Right lung (tissue), 10 donors: ENCODE measurements at places on chromosomes 2 and 18. TPM values are rescaled to one million over a fixed set of nuclear protein-coding genes. Genes with fewer than 3 reads are reported as not detected.

Gene IL36B
- not detected for polyA plus RNA-seq

- no peak for DNase-seq
Measured at GRCh38 chr2:113260991-113261390, 17.7 kb downstream of the PAX8 start.

- no peak for DNase-seq
Measured at GRCh38 chr2:70797506-70797905, 7.1 kb upstream of the FIGLA start.

DNA sequence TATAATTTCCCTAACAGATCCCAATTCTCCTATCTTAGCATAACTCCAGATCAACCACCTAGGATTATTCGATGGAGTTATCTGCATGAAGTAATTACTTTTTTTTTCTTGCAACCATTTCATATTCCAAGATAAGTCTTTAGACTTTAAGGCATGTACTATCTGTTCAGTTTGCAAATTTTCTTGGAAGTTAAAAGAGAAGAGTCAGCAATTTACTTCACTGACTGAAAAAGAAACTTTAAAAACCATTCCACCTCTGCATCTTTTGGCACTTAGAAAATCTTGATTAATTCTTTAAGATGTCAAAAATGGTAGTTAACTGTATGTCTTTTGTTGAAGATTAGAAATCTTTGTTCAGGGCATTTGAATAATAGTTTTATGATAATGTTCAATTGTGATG lies 830.5 kb upstream of the KLHL29 start:
- DNase-seq, result no peak

DNA sequence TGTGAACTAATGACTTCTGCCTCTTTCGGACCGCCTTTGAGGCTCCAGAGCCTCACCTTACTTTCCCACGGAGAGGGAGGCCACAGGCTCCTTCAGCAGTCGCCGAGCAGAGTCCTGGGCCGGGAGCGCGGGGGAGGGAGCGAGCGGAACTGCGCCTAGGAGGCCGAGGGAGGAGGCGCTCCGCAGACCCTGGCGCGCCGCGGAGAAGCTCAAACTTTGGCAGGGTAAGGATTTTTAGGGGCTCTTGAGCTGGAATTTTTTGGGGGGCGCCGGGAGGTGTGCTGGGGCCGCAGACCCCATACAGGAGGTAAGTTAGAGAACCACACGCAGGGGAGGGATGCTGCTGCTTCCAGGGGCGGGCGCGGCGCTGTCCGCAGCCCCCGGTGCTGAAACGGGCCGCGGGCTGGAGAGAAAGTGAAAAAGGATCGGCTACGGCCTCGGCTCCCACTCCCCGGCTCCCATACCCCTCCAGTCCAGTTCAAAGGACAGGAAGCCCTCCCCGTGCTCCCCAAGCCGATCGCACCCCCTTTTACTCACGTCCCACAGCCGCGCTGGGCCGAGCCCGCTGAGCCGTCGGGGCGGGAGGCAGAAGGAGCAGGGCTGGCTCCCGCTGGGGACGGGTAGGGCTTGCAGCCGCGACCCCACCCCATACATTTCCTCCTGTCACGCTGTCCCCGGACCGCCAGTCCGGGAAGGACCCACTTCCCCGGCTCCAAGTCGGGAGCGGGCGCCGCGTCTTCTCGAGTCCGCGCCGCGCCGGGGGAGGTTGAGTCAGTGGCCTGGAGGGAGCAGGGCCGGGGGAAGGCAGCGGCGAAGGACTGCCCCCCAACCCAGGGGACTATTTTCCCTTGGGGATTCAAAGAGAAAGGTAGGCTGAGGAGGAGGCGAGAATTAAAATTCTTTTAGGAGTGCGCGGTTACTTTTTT lies at the start of gene CNGA3:
Gene CNGA3 (plus strand): TSS at position 146 of the 926 bp plus-strand sequence. CDS start 23,520 bp downstream, outside the sequence.
- peak; percentile 31 for DNase-seq

GRCh38 chr18:76823587-76824011 lies 1.2 kb downstream of the ZNF236 start:
- DNase-seq, result peak; percentile 45

DNA sequence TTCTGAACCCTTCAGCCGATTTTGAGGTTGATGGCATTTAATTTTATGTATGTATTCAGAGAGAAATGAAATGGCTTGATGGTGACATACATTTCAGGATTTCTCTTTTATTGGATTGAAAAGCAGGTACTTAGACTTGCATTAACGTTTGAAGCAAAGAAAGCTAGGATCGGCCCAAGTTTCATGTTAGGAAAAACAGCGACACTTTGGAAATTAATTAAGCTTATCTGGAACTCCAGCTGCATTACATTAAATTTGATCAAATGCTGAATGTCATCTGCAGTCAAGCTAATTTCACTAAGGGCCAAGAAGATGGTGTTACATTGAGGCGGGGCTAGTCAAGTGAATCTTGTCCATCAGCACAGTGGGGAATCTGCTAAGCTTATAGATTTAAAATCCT lies 441.8 kb downstream of the IRS1 start:
- DNase-seq, result no peak

Gene FASTKD1
- polyA plus RNA-seq, result 33.7 TPM

Gene C1D
- 46.8 TPM for polyA plus RNA-seq

- DNase-seq, result no peak
Measured at GRCh38 chr18:47558110-47558750, 306.8 kb upstream of the SKOR2 start.

Gene SH3BP4
- polyA plus RNA-seq, result 30.0 TPM

Gene GPR55
- polyA plus RNA-seq, result 0.10 TPM

GRCh38 chr2:202693503-202693902 lies 58.7 kb downstream of the FAM117B start:
- no peak for DNase-seq

GRCh38 chr2:150880986-150881385 lies 380.7 kb downstream of the RBM43 start:
- DNase-seq, result no peak

Gene AKAIN1
- polyA plus RNA-seq, result not detected

GRCh38 chr2:51079945-51080344 lies 48.0 kb upstream of the NRXN1 start:
- DNase-seq, result no peak

DNA sequence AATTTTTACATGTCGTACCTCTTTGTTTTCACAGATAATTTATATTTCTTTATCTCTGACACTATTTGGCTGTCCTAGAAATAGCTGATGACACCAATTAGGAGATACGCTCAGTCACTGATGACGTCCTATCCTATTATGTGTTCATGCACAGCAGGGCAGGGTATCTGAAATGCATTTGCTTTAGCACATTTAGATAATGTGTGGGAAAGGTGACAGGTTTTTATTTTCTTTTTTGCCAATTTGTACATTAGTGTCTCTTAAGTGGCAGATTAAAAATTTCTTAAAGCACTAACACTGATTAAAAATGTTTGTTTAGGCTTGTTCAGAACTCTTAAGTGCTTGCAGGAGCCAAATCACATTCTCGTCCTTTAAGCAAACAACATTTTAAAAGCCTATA lies 39.7 kb downstream of the CDC42EP3 start:
- no peak for DNase-seq

Gene ALPI
- not detected for polyA plus RNA-seq

DNA sequence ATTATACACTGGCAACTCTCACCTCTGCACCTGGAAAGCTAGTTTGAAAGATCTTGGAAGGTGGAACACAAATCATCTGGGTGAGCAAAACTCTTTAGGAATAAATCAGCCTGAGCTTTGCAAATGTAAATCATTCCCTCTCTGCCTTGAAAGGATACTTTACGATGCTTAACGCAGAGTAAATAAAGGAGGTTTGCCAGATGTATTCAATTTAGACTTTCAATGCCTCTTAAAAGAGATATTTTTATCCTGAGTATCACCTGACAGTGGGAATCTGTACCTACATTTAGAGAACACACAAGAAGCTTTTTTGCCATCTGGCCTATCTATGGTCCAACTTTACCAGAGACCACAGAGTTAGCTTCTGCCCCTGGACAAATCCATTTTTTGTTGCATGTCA lies 983.2 kb upstream of the CDH2 start:
- DNase-seq, result no peak

Gene HYCC2
- polyA plus RNA-seq, result 11.6 TPM

Gene RAB17
- polyA plus RNA-seq, result 18.1 TPM

Gene PDCD1
- polyA plus RNA-seq, result 0.28 TPM

- DNase-seq, result no peak
Measured at GRCh38 chr2:27796791-27797765, 25.6 kb downstream of the MRPL33 start.

Gene FKBP1B
- polyA plus RNA-seq, result 15.1 TPM

Gene RIT2
- not detected for polyA plus RNA-seq

DNA sequence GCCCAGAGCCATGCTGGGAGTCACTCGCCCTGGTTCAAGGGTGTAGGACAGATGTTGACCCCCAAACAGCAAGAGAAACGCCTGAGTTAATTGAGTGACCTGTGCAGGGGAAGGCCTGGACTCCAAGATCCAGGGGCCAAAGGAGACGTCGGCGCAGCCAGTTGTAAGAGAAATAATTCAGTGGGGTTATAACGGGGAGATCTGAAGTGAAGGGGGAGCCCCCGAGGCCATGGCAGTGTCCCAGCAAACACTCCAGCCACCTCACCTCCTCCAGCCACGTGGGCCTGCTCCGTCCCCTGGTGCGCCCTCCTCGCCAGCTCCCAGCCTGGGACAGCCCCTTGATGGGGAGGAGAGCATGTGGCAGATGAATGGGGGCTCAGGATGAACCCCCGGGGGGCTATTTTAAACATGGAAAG lies 130.7 kb upstream of the GPC1 start:
- DNase-seq, result no peak

Gene RFX8
- 0.92 TPM for polyA plus RNA-seq

Gene IL36A
- polyA plus RNA-seq, result not detected

DNA sequence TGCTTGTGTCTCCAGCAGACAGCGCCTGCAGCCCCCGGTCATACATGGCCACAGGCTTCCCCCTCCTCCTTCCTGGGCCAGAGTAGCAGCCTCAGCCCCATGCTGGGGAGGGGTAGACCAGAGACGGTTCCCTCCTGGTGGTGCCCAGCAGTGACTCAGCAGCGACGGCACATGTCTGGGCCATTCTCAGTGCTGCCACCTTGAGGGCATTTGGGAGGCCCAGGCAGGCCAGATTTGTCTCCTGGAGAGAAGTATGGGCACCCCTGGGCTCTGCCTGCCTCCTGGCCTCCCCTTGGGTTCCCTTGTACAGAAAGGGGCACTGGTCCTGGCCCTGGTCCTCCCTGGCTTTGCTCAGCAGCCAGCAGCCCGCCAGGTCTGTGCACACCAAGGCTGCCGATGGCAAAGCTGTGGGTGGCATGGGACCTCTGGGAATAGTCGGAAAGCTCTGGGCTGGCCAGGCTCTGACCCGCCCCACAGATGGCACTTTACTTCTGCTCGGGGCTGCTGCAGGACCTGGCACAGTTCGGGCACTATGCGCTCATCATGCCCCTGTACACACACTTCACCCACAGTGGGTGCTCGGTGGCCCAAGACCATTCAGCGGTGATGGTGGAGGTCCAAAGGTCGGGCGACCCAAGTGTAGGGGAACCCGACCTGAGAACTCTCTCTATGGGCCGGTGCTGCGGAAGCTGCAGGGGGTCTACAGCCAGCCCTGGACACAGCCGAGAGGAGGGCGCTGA lies 11.4 kb upstream of the ALPI start:
- DNase-seq, result no peak

Gene CAPN14
- polyA plus RNA-seq, result 0.27 TPM

- DNase-seq, result no peak
Measured at GRCh38 chr2:150885236-150885635, 376.4 kb downstream of the RBM43 start.

Gene TRAPPC8
- polyA plus RNA-seq, result 52.4 TPM

GRCh38 chr2:112811841-112812306 lies 24.7 kb downstream of the IL1B start:
- DNase-seq, result no peak

GRCh38 chr18:26536032-26536431 lies 12.3 kb downstream of the KCTD1 start:
- no peak for DNase-seq

Gene PSD4
- polyA plus RNA-seq, result 19.2 TPM

DNA sequence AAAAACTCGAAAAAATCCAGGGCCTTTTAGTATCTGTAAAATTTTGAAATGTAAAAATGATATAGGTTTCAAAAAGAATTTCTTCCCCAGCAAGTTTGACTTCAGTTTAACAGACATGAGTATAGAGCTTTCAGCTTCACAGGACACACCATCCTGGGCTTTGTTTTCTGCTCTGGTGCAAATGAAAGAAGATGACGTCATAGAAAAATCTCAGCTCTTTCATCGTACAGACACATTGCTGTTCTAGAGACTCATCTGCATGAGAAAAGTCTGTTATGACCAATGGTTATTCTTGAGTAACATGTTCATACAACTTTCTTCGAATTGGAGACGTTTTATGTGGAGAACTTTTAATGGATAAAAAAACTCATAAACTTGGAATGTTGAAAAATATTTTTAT lies 111.7 kb upstream of the DYNAP start:
- DNase-seq, result no peak

Gene DSG3
- polyA plus RNA-seq, result not detected

- DNase-seq, result no peak
Measured at GRCh38 chr2:239564587-239564986, 163.8 kb upstream of the HDAC4 start.

- no peak for DNase-seq
Measured at GRCh38 chr2:147182260-147182659, 662.6 kb upstream of the ACVR2A start.

- peak; percentile 87 for DNase-seq
Measured at GRCh38 chr2:238263204-238264071, 23.6 kb upstream of the HES6 start.

GRCh38 chr18:29184654-29185053 lies 1007.7 kb upstream of the CDH2 start:
- DNase-seq, result no peak

DNA sequence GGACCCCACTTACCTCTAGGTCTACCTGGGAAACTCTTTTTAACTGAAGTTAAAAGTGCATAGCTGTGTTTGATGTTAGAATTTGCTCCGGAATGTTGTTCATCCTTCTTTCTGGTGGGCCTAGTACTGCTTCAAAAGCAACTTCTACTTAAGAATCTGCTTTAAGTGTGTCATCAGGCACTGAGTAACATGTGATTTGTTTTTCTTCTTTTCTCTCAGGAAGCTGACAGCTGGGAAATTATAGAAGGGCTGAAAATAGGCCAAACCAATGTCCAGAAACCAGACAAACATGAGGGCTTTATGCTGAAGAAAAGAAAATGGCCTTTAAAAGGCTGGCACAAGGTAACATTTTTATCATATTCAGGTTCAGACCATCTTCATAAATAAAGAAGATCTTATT lies 122.9 kb downstream of the PRKRA start:
- DNase-seq, result no peak

Gene PSMD1
- polyA plus RNA-seq, result 75.9 TPM

DNA sequence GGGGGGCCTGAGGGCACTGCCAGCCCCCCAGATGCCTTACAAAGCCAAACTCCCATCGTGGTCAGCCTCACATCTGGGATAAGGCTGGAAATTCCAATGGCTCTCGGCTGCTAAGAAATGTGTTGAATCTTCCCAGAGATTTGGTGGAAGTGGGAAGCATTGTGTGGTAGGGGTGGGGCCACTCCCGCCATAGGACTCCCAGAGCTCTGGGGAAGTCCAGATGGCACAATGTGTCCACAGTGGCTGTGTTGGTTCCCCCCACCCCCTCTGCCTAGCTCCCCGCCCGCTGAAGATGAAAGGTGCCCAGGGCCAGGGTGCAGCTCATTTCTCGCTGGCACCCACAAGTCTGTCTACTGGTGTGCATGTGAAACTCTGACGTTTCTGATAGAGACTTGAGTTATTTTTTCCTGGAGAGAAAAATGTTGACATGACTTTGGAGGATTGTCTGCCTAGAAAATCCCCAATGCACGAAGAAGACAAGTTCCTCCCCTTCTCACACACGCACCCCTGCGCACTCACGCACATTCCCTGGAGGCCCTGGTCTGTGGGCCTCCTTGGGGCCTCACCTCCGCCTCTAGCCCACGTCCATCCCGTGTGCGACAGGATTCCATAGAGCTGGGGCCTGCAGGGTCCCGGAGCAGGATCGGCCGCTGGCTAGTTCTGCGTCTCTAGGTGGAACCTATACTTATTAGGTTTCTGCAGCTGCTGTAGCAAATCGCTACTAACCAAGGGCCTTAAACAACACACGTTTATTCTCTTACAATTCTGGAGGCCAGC lies 199.1 kb downstream of the ZFP36L2 start:
- DNase-seq, result no peak
